ENCODE measurements at places on chromosomes 1 and 21. TPM values are rescaled to one million over a fixed set of nuclear protein-coding genes. Genes with fewer than 3 reads are reported as not detected.

- DNase-seq = no peak
These were observed 523.3 kb upstream of the RGS18 start for GRCh38 chr1:191634801-191635508.

- DNase-seq = no peak
These were observed 139.8 kb downstream of the AJAP1 start for GRCh38 chr1:4794020-4794780.

GRCh38 chr1:41501581-41501980 is 17.1 kb upstream of the EDN2 start:
- DNase-seq = no peak

GRCh38 chr21:9756677-9757076 is 764.7 kb upstream of the TPTE start:
- DNase-seq = no peak

DNA sequence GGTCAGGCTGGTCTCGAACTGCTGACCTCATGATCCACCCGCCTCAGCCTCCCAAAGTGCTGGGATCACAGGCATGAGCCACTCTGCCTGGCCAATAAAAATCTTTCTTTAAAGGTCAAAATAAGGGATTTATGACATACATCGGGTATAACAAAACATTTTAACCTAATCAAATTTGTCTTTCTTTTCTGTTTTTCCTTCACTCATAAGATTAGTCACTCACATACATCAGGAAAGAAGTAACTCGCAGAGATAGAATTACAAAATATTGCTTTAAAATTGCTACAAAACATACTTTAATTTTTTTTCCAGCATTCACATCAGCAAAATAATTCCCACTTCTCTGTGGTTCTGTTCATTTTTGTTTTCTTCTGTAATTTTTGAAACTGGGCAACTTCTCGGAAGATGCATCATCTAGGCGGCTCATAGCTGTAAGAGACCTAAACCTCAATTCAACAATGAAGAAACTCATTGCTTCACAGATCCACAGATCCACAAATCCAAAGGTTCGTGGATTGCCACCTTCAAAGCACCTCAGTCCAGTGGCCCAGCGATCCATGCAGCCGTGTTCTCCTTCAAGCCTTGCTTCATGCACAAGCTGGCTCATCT is 39.7 kb downstream of the NEK2 start:
- no peak for DNase-seq

GRCh38 chr21:44000360-44000759 is 11.7 kb upstream of the TRAPPC10 start:
- no peak for DNase-seq

- no peak for DNase-seq
These were observed 753 bp downstream of the C1orf210 start for GRCh38 chr1:43284546-43285110.

- no peak for DNase-seq
These were observed 37.4 kb upstream of the C1orf198 start for GRCh38 chr1:230905733-230906132.

GRCh38 chr21:35367553-35367952 is 318.5 kb upstream of the RUNX1 start:
- no peak for DNase-seq

- no peak for DNase-seq
These were observed 499 bp upstream of the TRAF5 start for GRCh38 chr1:211326140-211326527.

- DNase-seq = no peak
These were observed 4.8 kb downstream of the FAM110D start for GRCh38 chr1:26163684-26164035.

GRCh38 chr1:107135463-107135862 is 5.4 kb upstream of the NTNG1 start:
- DNase-seq = no peak

DNA sequence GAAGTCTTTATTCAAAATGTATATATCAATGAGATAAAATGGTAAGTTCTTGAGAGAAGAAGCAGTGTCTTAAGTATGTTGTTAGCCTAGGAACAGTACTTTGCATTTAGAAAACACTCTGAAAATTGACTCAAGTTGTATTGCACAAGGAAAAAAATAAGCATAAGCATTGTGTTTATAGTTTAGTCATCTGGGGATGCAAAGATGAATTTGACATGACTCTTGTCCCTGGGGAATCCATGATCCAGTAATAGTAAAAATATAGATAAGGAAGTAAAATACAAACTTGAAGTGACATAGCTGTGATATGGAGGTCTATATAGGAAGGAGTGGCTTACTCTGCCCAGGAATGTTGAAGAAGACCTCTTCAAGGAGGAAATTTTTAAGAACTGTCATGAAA is 185.0 kb upstream of the PTBP2 start:
- DNase-seq = no peak

DNA sequence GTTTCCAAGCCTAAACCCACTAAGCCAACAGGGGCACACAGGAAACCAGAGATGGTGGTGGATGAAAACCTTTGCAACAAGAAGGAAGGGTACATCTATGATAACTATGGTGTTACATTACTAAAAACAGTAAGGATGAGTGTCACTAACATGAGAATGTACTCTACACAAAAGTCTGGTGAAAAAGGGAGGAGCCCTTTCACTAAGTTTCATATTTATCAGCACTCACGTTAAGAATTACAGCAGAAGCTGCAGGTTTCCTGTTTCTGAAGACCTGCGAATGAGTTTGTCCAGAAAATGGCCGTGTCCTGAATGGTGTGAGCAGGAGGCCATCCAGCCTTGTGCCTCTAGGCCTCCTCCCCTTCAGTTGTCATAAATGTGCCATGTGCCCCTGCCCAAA is 17.8 kb downstream of the ABCG1 start:
- DNase-seq = no peak

- DNase-seq = no peak
These were observed 5.0 kb downstream of the OR10J1 start for GRCh38 chr1:159444511-159444910.

DNA sequence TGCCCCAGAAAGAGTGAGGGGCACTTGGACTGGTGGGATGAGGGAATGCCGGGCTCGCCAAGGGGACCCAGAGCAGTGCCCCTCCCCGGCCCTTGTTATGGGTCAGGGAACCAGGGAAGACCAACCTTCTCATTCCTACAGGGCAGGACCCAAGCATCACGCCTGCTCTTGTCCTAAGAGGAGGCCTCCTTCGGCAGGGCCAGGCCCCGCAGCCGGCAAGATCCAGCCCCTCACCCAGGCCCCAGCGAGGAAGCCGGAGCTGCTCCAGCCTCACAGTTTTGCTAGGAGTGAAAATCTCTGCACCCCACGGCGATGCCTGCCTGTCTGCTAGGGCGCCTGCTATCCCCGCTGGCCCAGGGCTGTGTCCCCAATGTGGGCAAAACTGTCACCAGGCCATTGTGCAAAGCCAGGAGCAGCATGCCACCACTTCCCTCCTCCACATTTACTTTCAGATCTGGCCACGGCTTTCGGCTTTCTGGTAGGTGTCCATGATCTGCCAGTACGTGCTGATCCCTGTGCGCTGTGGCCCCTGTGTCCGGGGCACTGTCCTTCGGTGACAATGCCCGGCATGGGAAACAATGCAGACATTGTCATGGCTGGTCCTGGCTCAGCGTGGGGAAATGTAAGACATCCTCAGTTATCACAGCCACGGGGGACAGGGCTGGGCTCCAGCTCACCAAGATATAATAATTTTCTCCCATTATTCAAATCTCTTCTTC is 9.6 kb downstream of the ACTRT2 start:
- DNase-seq = no peak

DNA sequence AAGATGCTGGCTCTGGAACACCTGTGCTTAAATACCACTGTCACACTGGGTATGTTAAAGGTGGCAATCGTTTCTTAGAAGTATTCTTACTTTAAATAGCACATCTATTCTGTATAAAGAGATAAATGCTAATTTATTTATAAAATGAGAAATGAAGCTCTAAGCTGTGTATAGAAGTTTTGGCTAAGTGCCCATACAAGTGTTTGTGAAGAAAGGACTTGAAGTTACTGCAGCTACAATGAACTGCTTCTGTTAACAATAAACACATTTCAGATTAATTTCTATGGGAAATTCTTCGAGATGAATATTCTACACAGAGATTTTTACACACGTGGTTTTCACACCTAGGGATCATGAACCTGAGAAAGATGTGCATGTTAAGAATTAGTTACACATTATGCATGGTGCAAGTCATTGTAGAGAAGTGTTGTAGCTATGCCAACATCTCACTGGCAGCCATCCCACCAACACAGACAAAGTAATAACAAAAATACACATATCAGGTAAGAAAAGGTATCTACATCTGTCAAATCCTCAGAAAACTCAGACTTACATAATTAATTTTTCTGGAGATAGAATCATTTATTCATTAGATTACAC is 16.2 kb downstream of the COL24A1 start:
- no peak for DNase-seq

DNA sequence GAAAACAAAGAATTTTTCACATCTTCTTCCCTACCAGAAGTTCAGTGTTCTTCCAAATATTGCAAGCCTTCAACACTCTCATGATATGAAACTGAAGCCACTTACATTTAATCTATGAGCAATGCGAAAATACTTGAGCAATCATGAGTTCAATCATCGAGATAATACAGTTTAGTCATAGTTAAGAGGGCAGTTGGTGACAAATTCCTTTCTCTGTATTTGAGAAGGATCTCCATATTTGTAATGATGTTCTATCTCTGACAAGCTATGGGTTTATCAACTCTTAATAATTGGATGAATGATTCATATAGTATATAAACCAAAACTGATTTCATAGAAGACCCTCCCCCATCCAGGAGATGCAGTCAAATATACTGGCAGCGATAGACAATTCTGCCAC is 29.7 kb upstream of the PYHIN1 start:
- DNase-seq = no peak

GRCh38 chr1:9863371-9863770 is 39.6 kb upstream of the CLSTN1 start:
- no peak for DNase-seq

DNA sequence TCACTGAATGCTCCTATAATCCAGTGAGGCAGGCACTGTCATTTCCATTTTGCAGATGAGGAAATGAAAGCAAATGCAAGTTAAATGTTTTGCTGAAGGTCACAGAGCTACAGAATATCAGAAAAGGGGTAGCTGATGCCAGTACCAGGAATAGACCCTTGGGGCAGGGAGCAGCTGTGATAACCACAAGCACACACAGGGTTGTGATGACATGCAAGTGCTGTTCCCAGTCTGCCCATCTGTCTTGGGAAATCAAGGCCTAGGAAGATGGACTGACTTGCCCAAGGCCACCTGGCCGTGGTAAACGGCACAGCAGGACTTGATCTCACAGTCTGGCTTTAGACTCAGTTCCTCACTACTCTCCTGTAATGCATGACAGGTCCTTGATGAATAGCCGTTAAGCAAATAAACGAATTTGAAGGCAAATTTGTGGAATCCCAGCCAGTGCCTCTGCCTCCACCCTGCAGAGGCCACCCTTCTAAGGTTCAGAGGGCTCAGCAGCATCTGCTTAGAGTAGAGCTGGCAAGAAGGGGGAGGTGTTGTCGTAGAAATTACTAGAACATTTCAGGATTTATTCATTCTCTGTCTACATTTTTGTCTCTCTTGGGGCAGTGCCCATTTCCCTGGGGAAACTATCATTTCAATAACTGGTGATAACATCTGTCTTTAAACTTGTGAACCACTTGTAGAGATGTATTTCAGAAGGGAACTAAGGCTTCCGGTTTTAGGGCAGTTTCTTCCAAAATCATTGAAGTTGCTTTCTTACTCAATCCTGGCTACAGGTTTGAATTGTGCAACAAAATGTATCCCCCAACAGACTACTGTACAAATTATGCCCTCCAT is 53.2 kb upstream of the MRPS6 start:
- no peak for DNase-seq

DNA sequence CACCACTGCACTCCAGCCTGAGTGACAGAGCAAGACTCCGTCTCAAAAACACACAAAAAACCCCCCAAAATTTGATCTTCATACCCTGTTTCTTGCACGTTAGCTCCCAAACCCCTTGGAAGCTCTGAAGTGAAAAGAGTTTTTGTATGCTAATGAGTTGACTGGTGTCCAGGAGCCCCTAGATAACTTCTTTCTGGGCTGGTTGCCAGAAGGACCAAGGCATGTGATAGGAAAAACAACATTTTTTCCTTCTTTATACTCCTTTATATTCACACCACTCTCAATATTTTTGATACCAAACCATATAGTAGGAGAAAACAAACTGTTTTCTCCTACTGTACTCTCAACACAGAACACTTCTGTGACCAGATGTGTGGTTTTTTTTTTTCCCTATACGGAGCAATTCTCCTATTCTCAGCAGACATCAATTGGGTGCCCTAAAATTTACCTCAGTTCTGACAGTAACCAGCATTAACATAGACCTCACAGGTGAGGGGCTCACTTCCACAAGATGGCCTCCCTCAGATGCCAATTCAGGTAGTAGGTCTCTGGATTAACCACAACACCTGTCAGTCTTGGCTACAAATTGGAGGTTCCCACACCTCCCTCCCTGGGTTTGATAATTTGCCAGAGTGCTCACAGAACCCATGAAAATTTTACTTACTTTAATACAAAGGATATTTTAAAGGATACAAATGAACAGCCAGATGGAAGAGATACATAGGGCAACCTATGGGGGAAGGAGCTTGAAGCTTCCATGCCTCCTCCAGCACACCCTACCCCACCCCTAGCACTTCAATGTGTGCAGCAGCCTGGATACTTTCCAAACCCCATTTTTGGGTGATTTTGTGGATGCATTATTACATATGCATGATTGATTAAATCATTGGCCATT is 25.6 kb downstream of the ZYG11B start:
- no peak for DNase-seq

- no peak for DNase-seq
These were observed 53.2 kb downstream of the STX6 start for GRCh38 chr1:180969434-180969833.

DNA sequence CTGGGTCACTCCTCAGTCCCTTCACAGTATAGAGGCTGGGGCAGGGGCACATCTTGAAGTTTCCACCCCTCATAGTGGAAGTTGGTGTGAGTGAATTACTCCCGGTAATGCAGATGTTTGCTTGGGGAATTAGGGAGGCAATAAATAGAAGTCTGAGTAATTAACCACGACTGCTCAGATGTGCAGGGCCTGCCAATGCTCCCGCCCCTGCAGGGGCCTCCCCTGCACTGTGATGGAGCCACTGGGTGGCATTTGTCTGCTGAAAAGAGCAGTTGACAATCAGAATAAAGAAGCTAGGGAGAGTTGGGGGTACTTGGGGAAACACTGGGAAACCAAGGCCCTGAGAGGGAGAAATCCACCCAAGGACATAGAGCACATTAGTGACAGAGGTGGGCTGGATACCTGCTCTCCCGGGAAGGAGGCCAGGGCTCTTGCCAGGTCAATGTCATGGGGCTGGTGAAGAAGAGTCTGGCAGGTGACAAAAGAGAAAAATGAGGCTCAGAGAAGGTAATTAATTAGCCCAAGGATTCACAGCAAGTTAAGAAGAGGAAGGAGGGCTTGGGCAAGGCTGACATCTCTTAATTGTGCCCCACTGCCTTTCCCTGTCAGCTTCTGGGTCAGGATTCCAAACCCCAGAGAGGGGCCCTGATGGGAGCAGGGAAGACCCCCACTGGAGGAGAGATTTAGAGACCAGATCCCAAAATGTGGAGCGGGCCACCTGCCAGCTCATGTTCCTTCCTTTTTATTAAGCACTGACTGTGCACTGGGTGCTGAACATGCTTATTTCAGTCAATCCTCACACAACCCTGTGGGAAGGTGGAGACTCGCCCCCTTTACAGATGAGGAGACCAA is 436.2 kb downstream of the MATN1 start:
- DNase-seq = no peak

SLC37A1 gene
- total RNA-seq = 21.0 TPM

S100A14 gene
- total RNA-seq = not detected

CYP4Z1 gene
- not detected for total RNA-seq

SPATA21 gene
- total RNA-seq = not detected

LCE3E gene
- not detected for total RNA-seq

SYCP1 gene
- total RNA-seq = not detected

HPDL gene
- total RNA-seq = 0.17 TPM

SHE gene
- 0.13 TPM for total RNA-seq

MAEL gene
- not detected for total RNA-seq

MNDA gene
- 5.2 TPM for total RNA-seq

KCNJ15 gene
- total RNA-seq = not detected

Data from T-helper 17 cell (primary cell).